ENCODE measurements at places on chromosomes 7 and 10. TPM values are rescaled to one million over a fixed set of nuclear protein-coding genes. Genes with fewer than 3 reads are reported as not detected.

Gene AKR1C3
- 3,253 TPM for total RNA-seq

Gene CH25H
- not detected for total RNA-seq

Gene TNRC18
- total RNA-seq, result 12.6 TPM

GRCh38 chr10:119401671-119402395, 140.7 kb downstream of the RGS10 start:
- DNase-seq, result peak; percentile 77

Gene IQUB
- total RNA-seq, result 0.10 TPM

Data from Caki2 (cell line).